ENCODE measurements at places on chromosomes 2 and 18.
A peak's percentile ranks its signal among the peaks of the same experiment; 100 is the strongest.

- DNase-seq: peak; percentile 83
Observed at GRCh38 chr2:129879614-129880180, 99.8 kb upstream of the RAB6C start.

DNA sequence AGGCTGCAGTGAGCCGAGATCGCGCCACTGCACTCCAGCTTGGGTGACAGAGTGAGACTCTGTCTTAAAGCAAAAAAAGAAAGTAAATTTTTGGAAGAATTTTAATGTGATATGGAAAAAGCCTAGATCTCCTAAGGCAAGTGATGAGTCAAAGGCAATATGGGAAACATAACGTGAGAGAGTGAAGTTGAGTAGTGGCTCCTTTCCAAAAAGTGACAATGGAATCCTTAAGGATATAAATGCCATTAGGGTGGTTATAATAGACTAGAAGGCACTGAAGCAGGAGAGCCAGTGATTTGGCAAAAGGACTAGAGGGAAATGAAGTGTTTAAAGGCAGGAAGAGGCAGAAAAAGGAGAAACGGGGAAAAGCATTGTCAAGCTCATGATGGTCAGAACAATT lies 25.6 kb downstream of the ARHGAP28 start:
- DNase-seq: no peak

- DNase-seq: peak; percentile 85
Observed at GRCh38 chr2:240956171-240956934, 42.1 kb upstream of the SNED1 start.

DNA sequence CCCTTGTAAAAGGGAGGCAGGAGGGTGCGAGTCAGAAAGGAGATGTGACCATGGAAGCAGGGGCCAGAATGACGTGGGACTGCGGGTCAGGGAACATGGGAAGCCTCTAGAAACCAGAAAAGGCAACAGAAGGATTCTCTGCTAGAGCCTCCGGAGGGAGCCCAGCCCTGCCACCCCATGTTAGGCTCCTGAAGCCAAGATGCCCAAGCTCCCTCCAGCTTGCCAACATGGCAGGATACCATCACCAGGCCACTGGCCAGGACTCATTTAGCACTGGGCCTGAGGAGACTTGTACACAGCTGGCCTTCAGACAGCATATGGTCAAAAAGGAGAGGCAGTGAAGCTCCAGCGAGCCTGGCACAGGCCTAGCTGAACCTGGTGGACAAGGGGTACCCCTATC lies 5.6 kb downstream of the TMEM247 start:
- no peak for DNase-seq

- DNase-seq: no peak
Observed at GRCh38 chr2:690799-691198, 13.6 kb upstream of the TMEM18 start.

DNA sequence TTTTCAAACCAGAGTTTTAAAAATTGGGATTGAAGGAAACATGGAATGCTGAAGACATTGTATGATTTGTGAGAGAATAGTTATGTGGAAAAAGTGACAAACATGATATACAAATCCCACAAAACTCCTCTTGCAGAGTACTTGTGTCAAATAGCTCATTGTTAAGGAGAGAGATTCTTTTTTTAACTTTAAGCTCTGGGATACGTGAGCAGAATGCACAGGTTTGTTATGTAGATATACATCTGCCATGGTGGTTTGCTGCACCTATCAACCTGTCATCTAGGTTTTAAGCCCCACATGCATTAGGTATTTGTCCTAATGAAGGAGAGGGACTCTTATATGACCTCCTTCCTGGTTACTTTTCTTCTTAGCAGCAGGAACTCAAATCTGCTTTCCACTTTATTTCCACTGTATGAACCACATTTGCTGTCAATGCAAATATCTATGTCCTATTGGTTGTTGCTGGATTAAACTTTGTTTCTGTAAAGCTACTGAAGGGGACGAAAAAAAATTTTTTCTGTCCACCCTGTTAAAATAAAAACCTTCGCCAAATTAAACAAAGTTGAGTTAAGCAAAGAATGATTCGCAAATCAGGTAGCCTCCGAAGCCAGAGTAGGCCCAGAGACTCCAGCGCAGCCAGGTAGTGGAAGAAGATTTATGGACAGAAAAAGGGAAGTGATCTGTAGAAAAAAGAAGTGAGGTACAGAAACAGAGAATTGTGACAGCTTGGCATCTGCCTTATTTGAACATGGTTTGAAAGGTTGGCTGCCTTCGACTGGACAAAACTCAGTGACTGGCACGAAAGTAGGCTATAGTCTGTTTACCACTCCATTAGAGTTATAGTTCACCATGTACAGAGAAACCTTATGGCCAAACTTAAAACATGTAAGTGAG lies 430.1 kb upstream of the CHST9 start:
- DNase-seq: no peak

DNA sequence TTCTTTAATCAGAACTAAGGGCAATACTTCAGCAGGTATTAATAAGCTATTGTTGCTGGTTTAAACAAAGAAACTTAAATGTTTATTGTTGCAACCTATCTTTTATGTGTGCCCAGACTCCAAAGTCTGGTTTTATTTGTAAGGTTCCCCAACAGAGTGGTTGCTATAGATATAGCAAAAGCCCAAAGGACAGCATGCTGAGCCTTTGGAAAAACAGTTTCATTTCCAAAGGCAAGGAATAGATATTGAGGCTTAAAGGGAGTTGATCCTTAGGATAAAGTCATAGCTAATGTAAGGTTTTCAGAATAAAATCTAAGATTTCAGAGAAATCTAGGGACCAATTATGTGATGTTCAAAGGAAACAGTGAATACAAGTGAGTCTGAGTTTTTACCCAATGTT lies 413.2 kb upstream of the SLC14A2 start:
- DNase-seq: no peak
